ENCODE measurements at places on chromosomes 2 and 18. TPM values are rescaled to one million over a fixed set of nuclear protein-coding genes. Genes with fewer than 3 reads are reported as not detected.
A peak's percentile ranks its signal among the peaks of the same experiment; 100 is the strongest.

The ARID5A gene
- 9.7 TPM for total RNA-seq

The TMEM163 gene
- 1.1 TPM for total RNA-seq

DNA sequence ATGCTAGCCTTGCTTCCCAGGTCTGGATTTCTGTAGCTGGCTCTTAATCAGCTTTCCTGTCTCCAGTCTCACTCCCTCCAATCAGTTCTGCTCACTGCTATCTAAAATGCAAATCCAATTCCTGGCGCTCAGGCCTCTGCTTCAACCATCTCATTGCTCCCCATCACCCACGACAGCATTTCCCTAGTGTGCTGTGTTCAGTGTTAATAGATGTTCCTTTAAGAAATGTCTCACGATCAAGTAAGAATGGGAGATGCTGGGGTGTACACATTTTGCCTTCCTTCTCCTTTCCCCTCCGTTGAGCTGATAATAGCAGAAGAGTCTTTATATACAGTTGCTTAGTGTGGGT is 1.6 kb upstream of the PUM2 start:
- DNase-seq: no peak

- no peak for DNase-seq
Observed at GRCh38 chr2:240463274-240463865, 27.9 kb downstream of the GPC1 start.

DNA sequence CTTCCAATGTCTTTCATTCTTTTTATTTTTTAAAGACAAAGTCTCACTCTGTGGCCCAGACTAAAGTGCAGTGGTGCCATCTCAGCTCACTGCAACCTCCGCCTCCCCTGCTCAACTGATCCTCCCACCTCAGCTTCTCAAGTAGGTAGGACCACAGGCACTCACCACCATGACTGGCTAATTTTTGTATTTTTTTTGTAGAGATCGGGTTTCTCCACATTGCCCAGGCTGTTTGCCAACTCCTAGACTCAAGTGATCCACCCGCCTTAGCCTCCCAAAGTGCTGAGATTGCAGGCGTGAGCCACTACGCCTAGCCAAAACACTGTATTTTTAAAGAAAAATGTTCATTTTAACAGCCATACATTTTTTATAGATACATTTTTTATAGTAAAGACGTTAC is 12.7 kb downstream of the GCKR start:
- no peak for DNase-seq

- no peak for DNase-seq
Observed at GRCh38 chr2:240644171-240644651, 18.9 kb downstream of the GPR35 start.

- no peak for DNase-seq
Observed at GRCh38 chr2:26969077-26969844, 1.2 kb upstream of the MAPRE3 start.

DNA sequence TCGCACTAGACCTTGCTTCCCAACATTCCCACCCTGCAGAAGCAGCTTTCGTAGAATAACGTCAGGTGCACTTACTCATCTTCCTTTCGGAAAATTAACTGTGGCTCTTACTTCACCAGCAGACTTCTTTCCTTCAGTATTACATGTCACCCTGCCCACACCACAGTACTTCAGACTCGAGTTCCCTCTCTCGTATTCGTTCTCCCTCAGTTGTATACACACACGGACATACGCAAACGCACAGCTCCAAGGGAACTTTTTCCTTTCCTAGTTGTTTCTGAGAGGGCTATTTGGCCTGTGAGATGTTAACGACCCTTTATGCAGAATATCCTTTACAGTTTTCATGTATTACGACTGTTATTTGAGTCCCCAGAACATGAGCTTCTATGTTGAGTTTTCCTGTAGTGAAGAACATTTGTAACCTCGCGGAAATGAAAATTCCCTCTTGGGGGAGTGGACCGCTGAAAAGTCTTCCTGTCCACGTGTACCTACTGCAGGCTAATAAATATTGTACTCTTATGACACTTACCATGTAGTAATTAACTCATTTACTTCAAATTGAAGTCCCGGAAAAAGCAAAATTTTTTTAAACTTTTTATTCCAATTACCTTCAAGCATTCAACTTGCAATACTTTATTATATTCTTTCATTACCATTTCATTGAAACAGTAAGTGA is 908 bp downstream of the ERLEC1 start:
- peak; percentile 37 for DNase-seq

DNA sequence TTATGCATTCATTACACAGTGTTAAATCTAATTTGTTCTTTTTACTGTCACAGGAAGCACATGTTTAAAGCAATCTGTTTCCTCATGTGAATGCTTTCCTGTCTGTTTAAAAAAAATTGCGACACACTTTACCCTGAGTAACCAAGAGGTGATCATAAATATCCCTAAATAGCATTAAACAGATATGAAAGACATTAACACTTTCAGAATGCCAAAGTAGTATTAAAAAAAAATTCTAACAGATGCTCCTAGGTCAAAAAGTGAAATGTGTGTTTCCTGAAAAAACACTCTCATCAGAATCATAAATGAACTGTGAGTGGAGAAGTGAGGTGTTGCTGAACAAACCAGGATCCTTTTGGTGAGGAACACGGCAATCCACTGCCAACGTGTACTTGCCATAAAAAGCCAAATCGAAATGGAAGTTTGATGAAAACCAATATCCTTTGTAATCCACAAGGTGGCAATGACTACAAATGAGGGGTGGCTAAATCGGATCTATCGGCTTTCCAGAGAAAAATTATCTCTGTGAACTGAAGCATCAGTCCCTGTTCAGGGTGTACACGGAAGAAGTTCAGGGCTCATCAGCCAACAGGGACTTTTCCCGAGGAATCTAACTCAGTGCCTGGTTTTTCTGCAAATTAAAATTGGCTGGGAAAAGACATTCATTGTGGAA is 248.9 kb downstream of the TCF4 start:
- peak; percentile 94 for DNase-seq

- no peak for DNase-seq
Observed at GRCh38 chr2:135252805-135253458, 200.8 kb downstream of the RAB3GAP1 start.

DNA sequence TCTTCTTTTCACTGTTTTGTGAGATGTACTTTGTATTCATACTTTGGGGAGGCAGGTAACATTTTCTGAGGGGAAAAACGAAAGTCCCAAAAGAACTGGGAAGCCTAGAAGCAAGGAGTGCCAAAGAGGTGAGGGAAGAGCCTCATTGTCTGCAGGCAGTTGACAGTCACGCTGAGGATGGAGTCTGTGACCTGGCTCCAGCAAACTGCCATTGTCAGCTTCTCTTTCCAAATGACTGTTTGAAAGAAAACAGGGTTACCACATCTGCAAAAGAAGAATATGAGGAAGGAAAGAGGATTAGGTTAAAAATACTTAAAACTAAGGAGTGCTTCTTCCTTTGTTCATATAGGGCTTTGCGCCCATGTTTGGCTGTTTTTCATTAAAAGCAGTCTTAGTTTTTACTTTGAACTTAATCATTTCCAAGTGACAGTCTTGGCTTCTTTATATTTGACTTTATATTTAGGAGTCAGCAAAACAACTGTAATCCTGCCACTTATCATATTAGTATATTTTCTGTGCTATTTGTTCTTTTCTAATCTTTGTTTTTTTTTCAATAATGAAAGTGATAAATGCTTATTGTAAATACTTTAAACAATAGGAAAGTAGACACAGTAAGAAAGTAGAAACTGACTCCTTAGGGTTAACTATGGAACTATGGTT is 35.0 kb downstream of the CERS6 start:
- DNase-seq: no peak
